Lower leg skin (tissue), 4 donors: ENCODE measurements at places on chromosomes 2 and 18. TPM values are rescaled to one million over a fixed set of nuclear protein-coding genes. Genes with fewer than 3 reads are reported as not detected.

GPR45 gene
- total RNA-seq = not detected

SLC9A4 gene
- 0.15 TPM for total RNA-seq

RIT2 gene
- total RNA-seq = not detected

GAL3ST2 gene
- total RNA-seq = 0.34 TPM

HNRNPA3 gene
- total RNA-seq = 32.6 TPM

RAX gene
- total RNA-seq = 0.38 TPM
